ENCODE measurements at places on chromosomes 2 and 18.

GRCh38 chr2:228140934-228141528 is 40.5 kb downstream of the SPHKAP start:
- no peak for DNase-seq

DNA sequence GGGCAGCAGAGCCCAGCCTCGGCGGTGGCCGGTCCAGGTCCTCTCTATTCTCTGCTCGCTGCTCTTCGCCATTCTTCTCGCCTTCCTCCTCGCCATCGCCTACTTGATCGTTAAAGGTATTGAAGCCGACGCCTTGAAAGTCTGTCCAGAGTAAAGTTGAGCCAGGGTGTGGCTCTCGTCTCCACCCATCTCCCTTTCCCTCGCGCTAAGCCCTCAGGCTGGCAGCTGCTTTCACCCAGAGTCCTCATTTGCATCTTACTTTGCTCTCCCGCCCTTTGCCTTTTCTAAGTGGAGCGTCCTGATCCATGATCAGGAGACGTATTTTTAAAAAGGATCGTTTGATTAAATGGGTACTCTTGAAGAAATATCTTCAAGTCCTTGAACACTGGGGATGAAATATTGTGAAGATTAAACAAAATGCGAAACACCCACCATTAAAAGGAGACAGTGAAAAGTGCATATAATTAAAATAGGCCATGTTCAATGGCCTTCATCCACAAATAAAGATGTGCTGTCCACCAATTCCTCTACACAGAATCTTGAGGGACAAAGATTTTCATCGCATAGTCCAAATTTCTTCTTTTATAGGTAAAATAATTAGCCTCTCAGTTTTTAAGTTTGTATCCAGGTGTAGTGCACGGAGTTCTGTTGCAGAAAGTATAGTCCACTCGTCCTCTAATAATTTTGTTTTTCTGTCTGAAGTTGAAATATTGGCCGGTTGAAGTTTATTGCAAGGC is 657 bp downstream of the ARL6IP6 start:
- DNase-seq, result peak; percentile 34

- no peak for DNase-seq
These were observed 151.5 kb downstream of the MTCL1 start for GRCh38 chr18:8856769-8857393.

GRCh38 chr2:240622531-240623235 is 2.6 kb upstream of the GPR35 start:
- DNase-seq, result no peak

DNA sequence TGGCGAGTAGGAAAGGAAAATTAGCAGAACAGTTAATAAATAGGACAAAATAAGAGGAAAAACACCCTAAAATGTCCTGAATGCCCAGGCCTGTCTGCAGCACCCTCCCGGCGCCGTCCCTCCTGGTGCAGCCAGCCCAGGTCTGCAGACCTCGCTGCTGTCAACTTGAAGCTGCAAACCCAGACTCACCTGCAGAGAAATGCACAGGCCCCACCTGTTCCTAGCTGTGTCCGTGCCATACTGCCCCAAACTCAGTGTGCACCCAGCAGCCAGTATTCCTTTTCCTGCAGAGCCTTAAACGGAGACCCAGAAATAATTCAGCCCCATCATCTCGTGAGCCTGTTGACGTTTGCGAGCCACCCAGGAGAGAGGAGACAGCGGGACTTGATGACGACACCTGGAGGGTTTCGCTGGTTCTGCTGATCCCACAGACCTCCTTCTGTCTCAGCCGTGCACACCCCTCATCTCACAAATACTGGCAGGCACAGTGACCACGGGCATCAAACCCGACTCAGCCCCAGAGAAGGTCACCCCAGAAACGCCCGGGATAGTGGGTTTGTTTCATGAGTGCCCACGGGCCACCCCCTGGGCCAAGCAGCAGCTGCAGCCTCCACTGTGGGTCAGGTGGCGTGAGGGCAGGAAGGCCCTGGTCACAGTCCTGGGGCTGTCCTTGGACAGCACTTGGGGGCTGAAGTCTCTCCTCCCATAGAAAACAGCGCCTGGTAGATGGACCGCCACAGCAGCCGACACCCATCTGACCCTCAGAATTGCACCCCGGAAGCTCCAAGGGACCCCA is 239.5 kb upstream of the SALL3 start:
- no peak for DNase-seq

DNA sequence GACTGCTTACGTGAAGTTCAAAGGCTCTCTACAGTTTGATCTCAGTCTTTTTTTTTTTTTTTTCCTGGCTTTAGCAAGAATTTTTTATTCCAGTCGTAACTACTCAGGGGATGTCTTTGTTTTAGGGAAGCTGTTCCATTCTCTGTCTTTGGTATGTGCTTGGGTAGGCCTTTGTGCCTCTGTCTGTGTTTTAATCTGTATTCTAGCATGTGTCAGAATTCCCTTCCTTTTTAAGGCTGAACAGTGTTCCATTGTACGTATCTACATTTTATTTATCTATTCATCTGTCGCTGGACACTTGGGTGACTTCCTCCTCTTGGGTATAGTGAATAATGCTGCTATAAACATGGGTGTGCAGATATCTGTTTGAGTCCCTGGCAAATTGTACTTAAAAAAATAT is 42.6 kb downstream of the MYO1B start:
- no peak for DNase-seq

DNA sequence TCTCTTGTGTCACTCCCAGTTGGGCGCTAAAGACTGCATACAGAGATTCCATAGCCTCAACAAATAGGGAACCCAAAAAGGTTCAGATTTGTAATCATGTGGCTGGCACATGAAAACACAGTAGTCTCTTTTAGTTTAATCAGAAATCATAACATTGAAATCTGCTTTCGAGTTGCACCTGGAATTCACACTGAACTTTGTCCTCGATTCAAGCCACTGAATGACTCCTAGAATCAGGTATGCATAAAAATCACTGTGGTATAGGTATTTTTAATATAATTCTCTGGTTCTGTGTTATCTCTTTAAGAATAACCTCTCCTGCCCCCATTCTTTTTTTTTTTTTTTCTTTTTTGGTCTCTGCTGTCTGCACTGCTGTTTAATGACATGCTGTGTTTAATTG is 150.2 kb downstream of the KCNH7 start:
- DNase-seq, result no peak

GRCh38 chr2:194103941-194104659 is 1552.9 kb upstream of the SLC39A10 start:
- DNase-seq, result no peak

DNA sequence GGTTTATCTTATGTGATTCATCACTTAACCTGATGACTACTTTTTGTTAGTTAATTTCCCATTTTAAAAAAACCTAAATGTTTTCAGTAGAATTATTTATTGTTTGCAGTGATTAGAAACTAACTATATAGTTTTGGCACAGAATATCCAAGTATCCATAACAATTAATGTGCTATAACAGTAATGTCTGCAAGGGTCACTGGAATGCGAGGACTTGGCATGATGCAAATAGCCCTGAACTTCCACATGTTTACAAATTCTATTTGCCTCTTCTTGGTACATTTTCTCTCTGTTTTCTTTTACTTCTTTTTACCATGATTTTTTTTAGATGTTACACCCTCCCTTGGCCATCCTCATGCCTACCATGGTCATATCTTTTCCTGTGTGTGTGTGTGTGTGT is 49.3 kb upstream of the GALNT3 start:
- DNase-seq, result no peak

- no peak for DNase-seq
These were observed 557.8 kb downstream of the SUCLG1 start for GRCh38 chr2:83901317-83901716.

- DNase-seq, result no peak
These were observed 25.7 kb downstream of the MBOAT2 start for GRCh38 chr2:8977758-8978157.
